ENCODE measurements at places on chromosomes 5 and 9.

DNA sequence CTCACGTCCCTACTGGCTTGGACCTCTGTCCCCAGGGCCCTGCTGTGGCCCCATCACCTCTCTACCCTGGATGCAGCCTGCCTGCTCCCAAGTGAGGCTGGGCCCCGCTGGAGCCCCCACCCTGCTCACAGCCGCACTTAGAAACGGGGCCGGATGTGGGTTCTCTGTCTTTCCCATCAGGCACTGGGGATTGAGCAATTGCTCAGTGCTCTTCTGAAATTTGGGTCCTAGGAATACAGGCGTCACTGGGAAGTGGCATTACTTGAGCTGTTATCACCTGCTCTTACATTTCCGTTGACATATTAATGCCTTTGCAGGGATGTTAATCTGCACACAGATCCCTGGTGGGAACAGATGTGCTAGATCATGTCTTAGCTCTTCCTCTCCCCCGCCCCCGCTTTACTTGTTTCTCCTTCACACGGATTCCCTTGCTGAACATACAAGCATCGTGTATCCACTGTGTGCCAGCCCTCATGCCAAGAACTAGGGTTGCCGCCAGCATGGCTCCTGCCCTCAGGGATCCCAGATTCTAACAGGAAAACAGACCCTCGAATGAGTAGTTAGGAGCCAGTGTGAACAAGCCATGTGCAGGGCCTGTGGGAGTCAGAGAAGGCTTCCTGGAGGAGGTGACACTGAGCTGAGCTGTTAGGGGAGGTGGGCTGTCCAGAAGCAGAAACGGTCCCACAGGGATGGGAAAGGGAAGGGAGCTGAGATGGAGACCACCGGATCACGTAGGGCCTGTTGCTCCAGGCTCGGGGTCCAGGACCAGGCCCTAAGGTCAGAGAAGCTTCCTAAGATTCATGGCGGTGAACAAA, 65.1 kb downstream of the NEK6 start:
- no peak for DNase-seq

- no peak for DNase-seq
Observed at GRCh38 chr5:76608833-76609232, 14.4 kb downstream of the F2RL2 start.

DNA sequence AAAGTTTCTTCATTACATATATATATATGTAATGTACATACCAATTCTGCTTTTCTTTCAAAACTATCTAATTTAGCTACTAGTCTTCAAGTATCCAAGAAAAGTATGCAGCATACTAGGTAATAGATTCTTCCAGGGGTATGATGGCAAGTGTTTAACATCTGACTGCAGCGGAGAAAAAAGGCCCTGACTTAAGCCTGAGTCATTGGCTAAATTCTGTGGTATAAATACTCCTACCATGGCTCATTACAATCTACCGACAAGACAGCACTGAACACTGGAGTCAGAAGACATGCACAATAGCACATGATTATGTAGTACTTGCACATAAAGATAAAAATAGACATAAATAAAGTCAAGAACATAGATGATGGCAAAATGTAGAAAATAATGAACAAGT, 439.9 kb downstream of the BRINP1 start:
- peak; percentile 53 for DNase-seq

GRCh38 chr5:157324237-157324636, 58.3 kb downstream of the CYFIP2 start:
- DNase-seq = peak; percentile 7

DNA sequence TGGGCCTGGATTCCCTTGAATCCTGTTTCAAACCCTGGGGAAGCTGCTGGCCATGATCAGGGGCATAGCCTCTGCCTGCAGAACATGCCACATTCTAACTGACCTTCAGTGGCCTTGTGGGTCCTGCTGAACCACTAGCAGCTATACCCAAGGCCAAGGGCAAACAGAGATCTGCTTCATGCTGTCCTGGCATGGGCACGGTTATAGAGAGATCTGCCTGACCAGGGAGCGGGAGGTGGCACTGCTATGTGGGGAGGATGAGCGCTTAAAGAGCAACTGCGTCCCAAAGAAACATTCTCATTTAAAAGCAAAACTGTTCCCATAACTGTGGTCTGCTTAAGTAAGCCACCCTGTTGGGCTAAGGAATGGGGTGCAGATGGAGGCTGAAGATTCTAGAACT, 36.5 kb upstream of the SYNPO start:
- DNase-seq = no peak

GRCh38 chr9:69293156-69293555, 31.9 kb upstream of the ENTREP1 start:
- DNase-seq = no peak

DNA sequence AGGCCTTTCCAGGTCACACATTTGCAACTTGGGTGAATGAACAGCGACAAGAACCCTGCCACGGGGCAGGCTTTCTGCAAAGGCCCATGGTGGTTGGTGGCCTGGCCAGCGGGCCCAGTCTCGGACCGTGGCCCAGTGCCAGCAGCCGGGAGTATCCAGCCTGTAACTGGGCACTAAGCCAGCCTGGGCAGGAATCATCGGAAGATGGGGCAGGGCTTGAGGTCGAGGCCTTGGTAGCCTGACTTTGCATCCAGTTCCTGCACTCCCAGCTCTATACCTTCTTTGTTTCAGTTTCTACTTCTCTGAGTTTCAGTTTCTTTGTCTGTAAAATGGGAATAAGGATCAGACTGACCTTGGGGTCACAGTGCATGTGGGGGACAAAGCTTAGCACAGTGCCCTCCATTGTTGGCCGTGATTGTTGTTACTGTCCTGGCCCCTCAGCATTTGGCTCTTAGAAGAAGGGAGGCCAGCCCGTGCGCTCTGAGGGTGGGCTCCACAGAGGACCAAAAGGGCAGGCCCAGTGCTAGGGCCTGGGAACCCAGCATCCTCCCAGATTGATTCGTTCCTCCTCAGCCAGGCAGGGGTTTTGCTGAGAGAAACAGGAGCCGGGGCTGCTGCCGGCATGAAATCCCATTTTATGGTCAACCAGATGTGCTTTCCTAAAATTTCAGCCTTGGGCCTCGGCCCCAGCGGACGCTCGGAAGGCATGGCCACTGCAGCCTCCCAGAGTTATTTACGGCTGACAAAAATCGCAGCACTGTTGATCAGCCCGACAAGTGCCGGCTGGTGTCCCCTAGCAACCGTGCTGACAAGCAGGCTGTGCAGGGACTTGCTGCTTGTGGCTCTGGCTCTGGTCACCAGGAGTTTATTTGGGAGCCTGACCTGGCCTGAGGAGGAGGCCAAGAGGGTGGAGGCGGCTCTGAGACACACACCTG, 43.6 kb downstream of the JADE2 start:
- no peak for DNase-seq

GRCh38 chr5:153613672-153614071, 123.2 kb downstream of the GRIA1 start:
- no peak for DNase-seq

- no peak for DNase-seq
Observed at GRCh38 chr5:159216454-159216853, 7.1 kb upstream of the RNF145 start.

DNA sequence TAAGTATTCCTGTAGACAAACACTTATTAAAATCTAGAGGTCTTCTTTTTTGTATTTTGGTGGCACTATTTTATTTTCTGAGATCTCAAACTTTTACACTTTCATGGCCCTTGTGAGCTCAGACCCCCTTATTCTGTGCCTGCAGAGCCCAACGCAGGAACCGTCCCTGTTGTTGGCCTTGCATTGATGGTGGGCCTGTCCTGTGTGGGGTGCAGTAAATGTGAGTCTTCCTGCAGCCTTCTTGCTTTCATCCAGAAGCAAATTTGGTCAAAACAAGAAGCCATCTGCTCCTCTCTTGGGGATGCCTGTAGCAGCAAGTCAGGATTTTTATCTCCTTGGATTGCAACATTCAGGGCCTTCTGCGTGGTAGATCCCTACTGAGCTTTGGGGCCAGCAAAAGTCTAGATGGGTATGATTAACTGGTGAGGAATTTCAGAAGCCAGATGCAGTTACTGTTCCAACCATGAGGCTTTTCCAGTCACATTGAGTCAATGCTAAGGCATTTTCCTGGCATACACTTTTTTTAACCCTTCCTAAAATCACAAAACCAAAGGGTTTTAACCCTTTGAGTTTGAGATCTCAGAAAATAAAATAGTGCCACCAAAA, 31.7 kb downstream of the BASP1 start:
- no peak for DNase-seq

GRCh38 chr9:109013679-109014607, 644 bp upstream of the CTNNAL1 start:
- no peak for DNase-seq

DNA sequence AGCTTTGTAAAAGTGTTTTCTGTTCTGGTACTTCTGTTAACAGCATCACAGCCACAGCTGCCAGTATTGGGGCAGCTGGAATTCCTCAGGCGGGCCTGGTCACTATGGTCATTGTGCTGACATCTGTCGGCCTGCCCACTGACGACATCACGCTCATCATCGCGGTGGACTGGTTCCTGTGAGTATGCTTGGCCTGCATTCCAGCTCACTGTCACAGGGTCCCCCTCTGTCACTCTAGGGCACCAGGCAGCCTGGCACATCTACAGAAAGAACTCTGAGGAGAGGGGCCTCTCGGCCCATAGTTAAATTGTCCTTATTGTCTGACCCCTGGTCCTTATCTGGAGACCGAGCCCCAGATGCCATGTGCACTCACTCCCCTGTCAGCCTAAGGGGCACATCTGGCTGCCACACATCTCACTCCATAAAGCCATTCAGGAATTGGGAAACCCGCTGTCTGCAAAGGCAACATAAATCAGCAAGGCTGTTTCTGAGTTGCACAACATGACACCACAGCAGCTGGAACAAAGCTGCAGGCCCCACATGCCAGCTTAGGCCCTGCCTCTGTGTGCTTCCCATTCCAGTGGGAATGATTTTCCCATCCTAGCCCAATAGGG, 77.5 kb downstream of the SLC1A3 start:
- DNase-seq = no peak

DNA sequence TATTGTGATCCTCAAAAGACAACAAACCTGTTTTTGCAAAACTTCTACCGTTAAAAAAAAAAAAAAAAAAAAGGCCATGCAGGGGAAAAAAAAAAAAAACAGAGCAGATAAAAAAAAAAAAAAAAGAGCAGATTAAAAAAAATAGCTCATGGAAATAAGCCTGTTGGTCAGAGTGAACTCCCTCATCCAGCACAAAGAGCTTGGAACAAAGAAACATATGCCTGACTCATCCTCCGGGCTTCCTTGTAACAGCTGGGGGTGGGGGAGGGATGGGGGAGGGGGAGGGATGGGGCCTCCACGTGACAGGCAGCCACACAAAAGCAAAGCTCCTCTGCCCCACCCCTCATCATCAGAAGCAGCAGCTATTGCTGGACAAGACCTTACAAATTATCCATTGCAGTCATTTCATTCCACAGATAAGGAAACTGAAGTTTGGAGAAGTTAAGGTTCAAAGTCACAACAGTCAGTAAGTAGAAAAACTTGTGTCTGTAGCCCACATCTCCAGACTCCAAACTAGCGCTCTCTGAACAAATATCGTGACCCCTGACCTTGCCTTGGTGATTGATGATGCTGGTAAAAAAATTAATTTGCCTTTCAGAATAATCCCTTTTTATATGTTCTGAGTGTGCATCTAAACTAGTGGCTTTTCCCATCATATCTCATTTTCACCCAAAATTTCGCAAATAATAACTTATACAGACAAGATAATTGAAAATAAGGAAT, 38.9 kb downstream of the SLC35D2 start:
- DNase-seq = peak; percentile 84

- DNase-seq = no peak
Observed at GRCh38 chr5:89934069-89934468, 475.5 kb downstream of the CETN3 start.

- peak; percentile 99 for DNase-seq
Observed at GRCh38 chr5:87267574-87268125, at the start of gene RASA1. Gene RASA1, plus strand, starts transcription at chr5:87267883. Its CDS starts 569 bp downstream, at chr5:87268452.

DNA sequence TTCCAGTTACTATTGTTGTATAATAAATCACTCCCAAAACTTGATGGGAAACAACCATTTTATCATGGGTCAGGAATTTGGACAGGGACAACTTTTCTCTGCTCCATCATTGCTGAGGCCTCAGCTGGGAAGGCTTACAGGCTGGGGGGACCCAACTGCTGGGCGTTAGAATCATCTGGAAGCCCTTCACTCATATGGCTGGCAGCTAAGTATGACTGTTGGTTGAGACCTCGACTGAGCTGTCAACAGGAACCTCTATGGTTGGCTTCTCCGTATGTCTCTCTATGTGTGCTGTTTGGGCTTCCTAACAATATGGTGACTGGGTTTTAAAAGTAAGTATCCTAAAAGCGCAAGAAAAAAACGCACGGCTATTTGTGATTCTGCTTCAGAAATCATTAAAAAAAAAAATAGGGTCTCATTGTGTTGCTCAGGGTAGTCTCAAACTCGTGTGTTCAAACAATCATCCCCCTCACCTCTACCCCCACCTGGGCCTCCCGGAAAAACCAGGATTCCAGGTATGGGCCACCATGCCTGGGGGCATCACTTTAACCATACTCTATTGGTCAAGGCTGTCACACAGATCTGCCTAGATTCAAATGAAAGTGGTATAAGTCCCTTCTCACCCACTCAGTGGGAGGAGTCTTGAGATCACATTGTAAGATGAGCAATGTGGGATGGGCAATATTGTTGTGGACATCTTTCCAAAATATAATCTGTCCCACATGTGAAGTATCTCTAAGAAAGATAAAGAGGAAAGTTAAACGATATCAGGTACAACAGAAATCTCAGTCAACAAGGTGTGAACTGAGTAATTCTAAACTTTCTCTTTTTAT, 15.2 kb downstream of the FNBP1 start:
- DNase-seq = no peak

GRCh38 chr5:179497636-179498340, 52.6 kb upstream of the RUFY1 start:
- DNase-seq = peak; percentile 68

GRCh38 chr5:120769312-120769872, 305.3 kb downstream of the PRR16 start:
- DNase-seq = no peak

DNA sequence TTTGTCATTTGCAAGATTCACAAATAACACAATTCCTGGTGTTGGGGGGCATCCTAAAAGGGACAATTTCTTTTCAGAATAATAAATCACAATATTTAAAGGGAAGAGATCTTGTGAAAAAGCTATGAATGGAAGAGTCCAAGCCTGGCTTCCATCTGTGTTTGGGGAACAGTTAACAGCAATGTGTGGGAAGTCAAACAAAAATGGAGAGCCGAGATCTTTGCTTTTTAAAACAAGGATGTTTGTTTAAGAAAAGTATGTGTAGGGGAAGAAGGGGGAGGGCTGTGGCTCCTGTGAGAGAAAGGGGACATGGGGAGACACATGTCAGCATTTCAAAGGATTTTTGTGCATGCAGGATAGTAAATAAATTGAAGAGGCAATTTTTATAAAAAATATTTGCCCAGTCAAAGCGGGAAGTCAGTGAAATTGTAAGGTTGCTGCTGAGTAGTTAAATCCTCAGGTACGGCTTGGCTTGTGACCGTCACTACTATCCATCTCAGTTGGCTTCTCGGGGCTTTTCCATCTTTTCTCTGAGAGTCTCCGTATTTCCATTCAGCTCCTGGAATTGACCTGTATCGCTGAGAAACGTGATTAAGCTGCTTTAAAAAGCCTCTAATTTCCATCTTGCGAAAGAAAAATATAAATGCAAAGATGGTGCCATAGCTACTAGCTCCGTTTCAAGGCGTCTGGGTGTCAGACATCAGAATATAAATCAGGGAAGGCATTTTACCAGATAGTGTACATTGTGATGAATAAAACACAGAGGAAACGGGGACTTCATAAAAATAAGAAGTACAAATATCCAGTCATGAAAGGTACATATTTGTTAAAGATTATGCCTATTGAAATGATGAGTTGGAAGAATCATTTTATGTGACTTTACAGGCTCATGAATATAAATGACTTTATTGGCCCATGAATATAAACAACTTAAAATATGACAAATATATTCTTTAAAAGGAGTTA, 52.9 kb upstream of the VCAN start:
- DNase-seq = peak; percentile 27

- DNase-seq = no peak
Observed at GRCh38 chr5:152094060-152094459, 169.4 kb upstream of the GLRA1 start.

Data from NCI-H69 (cell line).